ENCODE measurements at places on chromosomes 12 and 14. TPM values are rescaled to one million over a fixed set of nuclear protein-coding genes. Genes with fewer than 3 reads are reported as not detected.

The CRIP2 gene
- 1,790 TPM for polyA plus RNA-seq

- DNase-seq: no peak
Measured at GRCh38 chr14:54169254-54169924, 212.8 kb upstream of the BMP4 start.

GRCh38 chr14:89126461-89126860 is 290.6 kb downstream of the FOXN3 start:
- DNase-seq: no peak

- no peak for DNase-seq
Measured at GRCh38 chr14:49882826-49883694, 9.8 kb upstream of the ARF6 start.

GRCh38 chr14:39673734-39674133 is 241.5 kb upstream of the FBXO33 start:
- DNase-seq: no peak

DNA sequence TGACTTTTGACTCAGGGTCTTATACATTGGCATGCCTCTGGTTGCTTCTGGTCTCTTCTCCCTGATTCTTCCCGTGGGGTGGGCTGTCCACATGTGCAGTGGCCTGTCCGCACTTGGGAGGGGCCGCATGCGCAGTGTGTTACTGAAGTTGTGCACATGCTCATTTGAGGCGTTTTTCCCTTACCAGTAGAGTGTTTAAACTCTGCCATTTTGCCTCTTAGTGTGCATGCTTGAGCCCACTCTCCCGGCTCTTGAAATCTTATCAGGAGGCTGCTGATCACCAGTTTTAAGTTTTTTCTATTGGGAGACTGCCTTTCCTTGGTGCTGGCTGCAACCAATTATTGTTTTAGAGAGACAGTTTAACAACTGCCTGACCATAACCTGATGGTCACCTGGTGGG is 32.1 kb upstream of the HECTD1 start:
- DNase-seq: no peak

The DTX3 gene
- polyA plus RNA-seq: 28.9 TPM

- no peak for DNase-seq
Measured at GRCh38 chr14:51724650-51725049, 72.9 kb downstream of the FRMD6 start.

- DNase-seq: peak; percentile 88
Measured at GRCh38 chr12:95593266-95593871, 42.1 kb upstream of the USP44 start.

GRCh38 chr14:75418850-75419768 is 8.7 kb upstream of the JDP2 start:
- peak; percentile 61 for DNase-seq

DNA sequence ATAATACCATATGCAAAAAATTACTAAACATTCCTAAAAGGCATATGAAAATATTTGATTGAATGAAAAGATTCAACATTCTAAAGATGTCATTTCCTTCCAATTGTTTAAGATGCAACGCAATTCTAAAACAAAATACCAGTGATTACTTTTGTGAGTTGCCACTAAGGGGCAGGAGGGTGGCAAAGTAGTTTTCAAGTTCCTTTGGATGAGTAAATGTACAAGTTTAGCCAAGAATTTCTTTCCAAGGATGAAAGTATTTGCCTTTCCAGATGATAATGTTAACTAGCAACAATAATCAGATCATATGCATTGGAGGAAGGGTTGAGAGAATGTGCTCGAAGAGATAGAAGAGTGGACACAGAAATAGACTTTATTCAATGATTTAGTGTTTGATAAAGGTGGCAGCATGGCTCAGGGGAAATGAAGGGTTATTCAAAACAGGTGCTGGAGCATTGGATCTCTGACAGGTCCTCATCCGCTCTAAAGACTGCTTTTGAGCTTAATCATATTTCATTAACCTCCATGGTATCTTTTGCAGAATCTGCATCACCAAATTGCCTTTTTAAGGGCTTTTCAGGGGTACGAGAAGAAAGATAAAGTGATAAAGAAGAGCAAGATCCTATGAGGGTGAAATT is 678.5 kb upstream of the TBX3 start:
- DNase-seq: no peak

GRCh38 chr12:19177754-19178153 is 48.2 kb downstream of the PLEKHA5 start:
- DNase-seq: no peak

GRCh38 chr12:83538361-83538965 is 851.8 kb downstream of the TMTC2 start:
- DNase-seq: no peak

The TAS2R7 gene
- polyA plus RNA-seq: 0.07 TPM

GRCh38 chr14:56650048-56650447 is 70.5 kb downstream of the TMEM260 start:
- DNase-seq: no peak

DNA sequence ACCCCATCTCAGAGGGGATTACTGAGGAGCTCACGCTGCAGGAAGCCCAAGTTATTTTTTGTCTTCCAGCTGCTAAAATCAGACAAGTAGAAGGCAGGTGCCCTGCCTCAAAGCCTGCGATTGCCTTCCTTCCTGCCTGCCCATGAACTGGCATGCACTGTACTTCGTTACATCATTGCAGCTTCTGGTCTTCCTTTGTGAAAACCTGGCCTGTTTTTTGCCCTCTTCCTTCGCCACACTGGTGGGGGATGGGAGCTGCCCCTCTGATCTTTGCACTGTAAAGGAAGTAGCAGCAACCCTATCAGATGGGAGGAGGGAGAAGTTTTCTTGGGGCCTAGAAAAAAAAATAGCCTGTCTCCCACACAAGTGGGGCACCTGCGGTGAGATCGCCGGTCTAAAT is 1098.7 kb downstream of the BCL11B start:
- DNase-seq: no peak

GRCh38 chr14:89379006-89379405 is 38.0 kb downstream of the FOXN3 start:
- DNase-seq: no peak

GRCh38 chr12:11901701-11902524 is 168.8 kb upstream of the BCL2L14 start:
- DNase-seq: no peak

GRCh38 chr12:40192704-40193255 is 32.0 kb upstream of the LRRK2 start:
- no peak for DNase-seq

- DNase-seq: no peak
Measured at GRCh38 chr12:19915392-19916195, 452.7 kb upstream of the PDE3A start.

DNA sequence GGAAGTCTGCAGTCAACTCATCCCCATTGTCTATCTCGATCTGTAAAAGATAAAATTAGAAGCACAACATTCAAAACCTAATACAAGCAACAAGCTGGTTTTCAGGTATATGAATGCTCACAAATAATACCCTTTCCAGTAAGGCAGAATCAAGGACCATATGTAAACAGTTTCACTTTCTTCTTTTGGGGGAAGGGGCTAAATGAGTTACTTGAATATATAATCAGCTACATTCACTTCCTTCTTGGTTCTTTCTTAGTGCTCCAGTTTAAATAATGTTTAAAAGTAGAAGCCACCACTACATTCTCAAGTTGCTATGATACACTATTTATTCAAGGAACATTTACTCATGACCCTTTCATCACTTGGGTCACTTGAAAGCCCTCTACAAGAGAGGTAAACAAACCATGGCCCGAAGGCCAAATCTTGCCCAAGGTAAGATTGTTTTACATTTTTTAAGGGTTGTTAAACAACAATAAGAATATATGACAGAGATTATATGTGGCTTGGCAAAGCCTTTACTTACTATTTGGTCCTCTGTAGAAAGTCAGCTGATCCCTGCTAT is 10.3 kb downstream of the TWF1 start:
- no peak for DNase-seq
